ENCODE measurements at places on chromosomes 4 and X.

- no peak for DNase-seq
Measured at GRCh38 chr4:67712000-67712625, 11.2 kb upstream of the UBA6 start.

DNA sequence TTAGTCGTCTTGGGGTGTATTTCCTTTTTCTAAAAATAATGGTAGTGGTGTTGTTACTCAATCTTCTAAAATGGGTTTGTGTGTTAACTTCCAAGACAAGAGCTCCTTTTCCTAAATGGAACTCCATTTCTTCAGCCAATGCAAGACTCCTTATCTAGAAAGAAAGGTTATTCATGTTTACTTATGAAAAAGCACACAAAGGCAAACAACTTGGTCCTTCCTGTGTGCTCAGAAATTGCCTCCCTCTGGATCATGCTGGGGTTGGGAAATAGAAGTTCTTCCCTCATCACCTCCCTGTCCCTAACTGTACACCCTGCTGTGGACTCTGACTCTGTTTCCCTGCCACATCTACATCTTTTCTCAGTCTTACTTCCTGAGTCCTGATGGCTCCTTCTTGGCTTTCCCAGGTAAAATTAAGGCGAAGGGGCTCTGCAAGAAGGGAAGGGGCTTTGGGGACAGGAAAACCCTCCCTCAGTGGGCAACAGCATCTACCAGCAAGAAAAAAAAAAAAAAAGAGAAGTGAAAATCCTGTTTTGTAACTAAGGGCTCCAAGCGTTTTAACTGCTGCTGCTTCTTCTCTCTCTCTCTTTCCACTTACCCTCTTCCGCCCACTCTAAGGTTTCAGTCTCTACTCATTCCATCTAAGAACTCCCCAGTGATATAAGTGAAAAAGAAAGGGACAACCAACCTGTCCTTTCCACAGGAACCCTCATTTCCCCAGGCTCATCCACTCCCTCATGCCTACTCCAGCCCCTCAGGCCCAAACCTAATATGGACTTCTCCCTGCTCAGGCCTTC, 19.8 kb upstream of the TASL start:
- DNase-seq: no peak

GRCh38 chrX:26783512-26784225, 567.7 kb downstream of the MAGEB5 start:
- peak; percentile 44 for DNase-seq

DNA sequence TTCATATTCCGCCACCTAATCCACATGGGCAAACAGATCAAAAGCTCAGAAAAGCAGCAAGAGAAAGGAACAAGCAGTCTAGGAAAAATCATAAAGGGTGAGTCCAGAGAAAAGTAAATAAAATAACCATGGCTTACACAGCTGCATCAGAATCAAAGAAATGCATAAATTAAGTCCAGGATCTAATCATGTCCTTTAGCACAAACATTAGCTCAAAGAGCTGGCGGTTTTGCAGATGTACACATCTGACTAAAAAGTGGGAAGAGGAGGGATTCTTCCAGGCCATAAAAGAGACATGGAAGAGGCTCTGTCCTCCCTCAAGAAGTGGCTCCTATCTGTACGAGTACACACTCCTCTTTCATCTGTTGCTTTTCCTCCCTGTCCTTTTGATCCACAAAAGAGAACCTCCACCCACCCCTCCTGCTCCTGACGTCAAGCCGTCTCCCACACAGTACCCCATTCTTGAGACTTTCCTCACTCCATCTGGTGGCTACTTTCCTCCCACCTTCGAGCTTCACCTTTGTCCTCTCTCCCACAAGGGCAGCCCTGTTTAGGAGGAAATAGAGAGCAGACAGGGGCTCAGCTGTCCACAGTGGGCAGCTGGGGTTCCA, 92.5 kb downstream of the RASL11B start:
- no peak for DNase-seq

DNA sequence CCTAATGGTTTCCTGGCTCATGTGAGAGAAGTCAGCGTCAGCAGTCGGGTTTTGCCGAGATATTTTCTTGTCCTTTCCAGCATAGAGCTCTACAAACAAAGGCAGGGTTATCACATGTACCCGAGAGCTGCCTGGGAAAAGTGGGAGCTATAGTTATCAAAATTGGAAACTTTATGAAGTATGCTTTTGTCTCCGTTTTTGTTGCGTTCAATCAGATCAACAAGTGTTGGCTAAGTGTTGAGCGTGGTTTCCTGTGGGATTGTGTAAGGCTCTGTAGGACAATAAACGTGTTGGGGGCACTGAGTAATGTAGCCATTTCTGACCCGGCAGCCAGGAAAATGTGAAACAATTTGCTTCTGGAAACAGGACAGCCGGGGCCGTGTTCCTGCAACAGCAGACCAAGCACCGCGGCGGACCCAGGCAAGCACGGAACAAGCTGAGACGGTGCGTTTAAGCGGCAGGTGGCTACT, at the start of gene BMX:
TSS of gene BMX (plus strand) at position 311 of the 470 bp plus-strand sequence. CDS start 7,547 bp downstream, outside the sequence.
- no peak for DNase-seq

- DNase-seq: no peak
Measured at GRCh38 chr4:105483840-105484239, 10.0 kb upstream of the PPA2 start.

Measured in MCF 10A (cell line).